ENCODE measurements at places on chromosomes 1 and 21.

DNA sequence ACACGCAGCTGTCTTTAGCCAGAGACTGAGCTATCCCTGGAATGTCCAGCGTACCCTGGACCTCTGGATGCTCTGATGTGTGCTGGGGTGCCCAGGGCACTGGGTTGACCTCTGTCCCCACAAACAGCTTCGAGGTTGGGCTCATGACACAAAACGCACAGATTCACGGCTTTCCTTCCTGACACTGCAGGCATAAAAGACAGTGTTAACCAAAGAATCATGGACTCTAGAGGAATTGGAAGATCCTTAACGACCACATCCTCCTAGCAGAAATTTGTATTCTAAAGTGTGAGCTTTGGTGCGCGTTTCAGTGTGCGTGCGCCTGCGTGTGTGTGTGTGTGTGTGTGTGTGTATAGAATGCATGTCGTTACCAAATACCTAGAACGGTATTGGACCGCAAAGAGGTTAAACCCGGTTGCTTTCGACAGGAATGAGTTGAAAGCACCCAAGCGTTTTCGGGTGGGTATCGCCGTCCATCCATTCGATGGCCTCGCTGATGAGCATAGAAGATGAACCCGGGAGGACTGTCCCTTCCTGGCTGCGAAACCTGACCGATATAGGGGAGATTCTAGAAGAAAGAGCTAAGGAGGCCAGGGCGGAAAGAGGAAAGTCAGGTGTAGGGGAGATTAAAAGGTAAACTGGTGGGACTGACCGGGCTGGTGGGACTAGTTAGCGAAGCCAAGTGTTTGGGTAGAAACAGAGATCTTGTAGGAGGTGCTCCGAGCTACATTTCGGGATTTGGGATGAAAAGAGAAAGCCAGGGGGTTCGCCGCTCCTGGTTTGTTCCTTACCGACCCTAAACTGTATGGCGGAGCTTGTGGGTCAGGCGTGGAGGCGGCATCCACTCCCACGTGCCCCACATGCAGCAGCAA is 6.8 kb upstream of the LHX9 start:
- DNase-seq = no peak

- DNase-seq = no peak
Observed at GRCh38 chr1:183443011-183443410, 24.8 kb upstream of the NMNAT2 start.

- DNase-seq = no peak
Observed at GRCh38 chr1:3139451-3139852, 70.4 kb downstream of the PRDM16 start.

GRCh38 chr1:101267082-101267481 is 30.3 kb downstream of the S1PR1 start:
- DNase-seq = no peak

GRCh38 chr1:201014816-201015200 is 8.7 kb downstream of the KIF21B start:
- no peak for DNase-seq

- DNase-seq = no peak
Observed at GRCh38 chr1:157566484-157567300, 14.4 kb upstream of the FCRL5 start.

DNA sequence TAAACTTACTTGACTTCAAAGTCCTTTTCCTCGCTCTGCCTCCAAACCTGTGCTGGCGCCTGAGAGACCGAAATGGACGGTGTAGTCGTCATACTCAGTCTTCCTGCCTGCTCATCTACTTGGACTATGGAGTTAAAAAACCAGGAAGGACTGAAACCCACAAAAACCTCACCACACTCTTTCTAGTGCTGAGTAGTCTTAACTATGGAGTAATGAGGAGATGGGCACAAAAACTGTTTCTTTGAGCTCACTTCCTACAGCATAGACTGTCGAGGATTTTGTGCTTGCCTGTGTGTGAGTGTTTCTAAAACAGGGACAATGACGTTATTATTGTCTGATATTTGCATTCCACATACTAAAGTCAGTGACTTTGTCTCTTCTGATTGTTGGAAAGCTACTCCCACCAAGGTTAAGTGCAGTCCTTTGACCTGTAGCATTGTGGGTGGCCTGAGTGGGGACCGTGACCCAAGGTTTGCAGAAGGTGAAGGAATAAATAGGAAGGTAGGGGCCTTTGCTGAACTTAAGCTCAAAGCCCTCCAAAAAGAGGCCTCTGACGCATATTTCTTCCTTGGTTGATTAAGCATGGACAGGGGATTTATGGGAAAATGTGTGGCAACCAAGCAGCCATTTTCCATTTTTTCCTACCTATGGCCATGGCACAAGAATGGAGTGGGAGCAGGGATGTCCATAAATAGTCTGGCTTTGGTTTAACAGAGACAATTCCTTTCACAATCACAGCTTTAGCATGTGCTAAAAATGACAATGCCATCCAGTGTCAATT is 109.6 kb downstream of the ZBTB18 start:
- DNase-seq = no peak

GRCh38 chr21:45997205-45997494 is 15.6 kb downstream of the COL6A1 start:
- no peak for DNase-seq

GRCh38 chr1:169892927-169893644 is 610 bp downstream of the SCYL3 start:
- peak; percentile 52 for DNase-seq

- no peak for DNase-seq
Observed at GRCh38 chr1:119818181-119818580, 6.9 kb upstream of the REG4 start.

DNA sequence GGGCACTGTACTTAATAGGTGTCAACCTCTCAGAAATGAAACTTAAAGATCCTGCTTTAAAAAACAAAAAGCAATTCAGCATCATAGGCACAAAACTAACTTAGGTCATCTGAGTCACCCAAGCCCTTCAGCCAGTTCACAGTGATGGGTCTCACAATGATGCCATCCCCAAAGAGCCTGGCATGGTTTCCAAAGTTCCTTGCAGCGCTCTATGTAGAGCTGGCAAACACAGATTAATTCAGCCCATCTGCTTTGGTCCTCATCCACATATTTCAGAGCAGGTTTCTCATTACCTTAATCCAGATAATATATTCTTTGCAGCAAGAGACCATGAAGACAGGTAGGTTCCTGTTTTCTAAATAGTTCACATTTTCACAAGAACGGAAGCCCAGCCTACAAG is 14.6 kb upstream of the PLA2G2C start:
- DNase-seq = no peak

DNA sequence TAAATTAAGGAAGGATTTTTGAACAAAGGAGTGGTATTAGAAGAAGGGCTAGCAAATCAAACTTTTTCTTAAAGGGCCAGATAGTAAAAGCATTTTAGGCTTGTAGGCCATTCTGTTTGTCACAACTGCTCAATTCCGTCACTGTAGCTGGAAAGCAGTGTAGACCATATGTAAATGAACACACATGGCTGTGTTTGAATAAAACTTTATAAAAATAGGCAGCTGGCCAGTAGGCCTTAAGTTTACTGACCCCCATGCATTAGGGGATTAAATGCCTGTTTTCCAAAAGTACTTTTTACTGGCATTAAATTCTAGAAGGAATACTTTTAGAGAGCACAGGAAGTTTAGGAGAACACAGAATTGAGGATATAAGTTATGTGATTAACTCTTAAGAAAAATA is 8.9 kb downstream of the IVNS1ABP start:
- DNase-seq = no peak

DNA sequence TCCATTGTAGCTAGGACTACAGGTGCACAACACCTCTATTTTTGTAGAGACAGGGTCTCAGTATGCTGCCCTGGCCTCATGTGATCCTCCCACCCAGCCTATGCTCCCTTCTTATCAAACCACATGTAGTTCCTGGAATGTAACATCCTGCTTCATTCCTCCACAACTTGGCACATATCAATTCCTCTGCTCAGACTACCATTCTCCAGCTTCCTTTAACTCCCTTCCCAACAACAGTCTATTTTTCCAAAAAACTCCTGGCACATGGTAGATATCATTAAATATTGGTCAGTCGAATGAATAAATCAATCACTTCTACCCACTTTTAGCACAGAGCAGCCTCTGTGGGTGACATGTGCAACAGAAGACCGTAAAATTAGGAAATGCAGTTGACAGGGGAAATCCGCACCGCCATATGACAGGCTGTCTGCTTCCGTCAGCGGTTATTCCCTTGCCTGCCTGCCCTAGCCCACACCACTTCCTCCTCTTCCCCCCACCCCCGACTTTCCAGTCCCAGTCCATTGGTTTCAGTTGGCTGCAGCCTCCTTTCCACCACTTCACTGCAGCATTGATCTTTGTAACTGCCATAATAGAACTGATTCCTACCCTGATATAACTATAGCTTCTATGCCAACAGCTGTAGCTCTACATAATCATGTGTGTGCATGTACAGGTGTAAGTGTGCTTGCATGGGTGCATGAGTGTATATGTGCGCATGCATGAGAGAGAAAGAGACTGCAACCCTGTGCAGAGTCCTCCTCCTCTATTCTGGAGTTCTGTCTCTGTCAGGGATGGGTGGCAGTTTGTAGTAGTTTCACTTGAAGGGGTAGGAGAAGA is 6.8 kb upstream of the AKR1A1 start:
- no peak for DNase-seq

GRCh38 chr1:172946814-172947507 is 103.8 kb downstream of the TNFSF18 start:
- no peak for DNase-seq

- DNase-seq = peak; percentile 68
Observed at GRCh38 chr1:31064718-31065309, 703 bp downstream of the PUM1 start.

GRCh38 chr21:37915497-37915911 is 753 bp downstream of the KCNJ6 start:
- DNase-seq = peak; percentile 64

DNA sequence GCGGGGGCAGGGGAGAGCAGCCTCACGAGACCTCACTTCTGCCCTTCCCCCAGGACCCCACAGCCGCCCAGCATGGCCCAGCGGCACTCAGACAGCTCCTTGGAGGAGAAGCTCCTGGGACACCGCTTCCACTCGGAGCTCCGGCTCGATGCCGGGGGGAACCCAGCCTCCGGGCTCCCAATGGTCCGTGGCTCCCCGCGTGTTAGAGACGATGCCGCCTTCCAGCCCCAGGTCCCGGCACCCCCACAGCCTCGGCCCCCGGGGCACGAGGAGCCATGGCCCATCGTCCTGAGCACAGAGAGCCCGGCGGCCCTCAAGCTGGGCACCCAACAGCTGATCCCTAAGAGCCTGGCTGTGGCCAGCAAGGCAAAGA is 8.5 kb downstream of the ARHGEF16 start:
- no peak for DNase-seq

GRCh38 chr1:38740487-38740886 is 119.1 kb downstream of the RRAGC start:
- no peak for DNase-seq

GRCh38 chr1:10773376-10773775 is 23.1 kb downstream of the CASZ1 start:
- DNase-seq = no peak

- DNase-seq = no peak
Observed at GRCh38 chr1:185601189-185601588, 133.0 kb upstream of the HMCN1 start.
